ENCODE measurements at places on chromosomes 6 and 20. TPM values are rescaled to one million over a fixed set of nuclear protein-coding genes. Genes with fewer than 3 reads are reported as not detected.

DNA sequence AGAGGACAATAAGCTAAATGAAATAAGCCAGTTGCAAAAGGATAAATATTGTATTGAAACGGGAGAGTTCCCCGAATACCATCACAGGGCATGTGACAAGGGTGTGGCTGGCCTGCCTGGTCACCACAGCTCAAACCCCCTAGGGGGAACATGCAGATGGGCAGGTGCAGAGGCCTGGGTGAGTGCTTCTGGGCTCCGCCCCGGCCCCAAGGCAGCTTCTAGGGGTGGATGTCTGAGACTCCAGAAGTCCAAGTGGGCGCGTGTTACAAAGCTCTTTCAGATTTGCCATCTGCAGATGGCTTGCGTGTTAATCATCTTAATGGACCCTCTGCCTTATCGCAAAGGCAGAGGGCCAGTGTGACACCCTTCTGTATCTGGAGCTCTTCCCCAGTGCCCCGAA is 559.2 kb upstream of the IMPG1 start:
- DNase-seq: no peak

DNA sequence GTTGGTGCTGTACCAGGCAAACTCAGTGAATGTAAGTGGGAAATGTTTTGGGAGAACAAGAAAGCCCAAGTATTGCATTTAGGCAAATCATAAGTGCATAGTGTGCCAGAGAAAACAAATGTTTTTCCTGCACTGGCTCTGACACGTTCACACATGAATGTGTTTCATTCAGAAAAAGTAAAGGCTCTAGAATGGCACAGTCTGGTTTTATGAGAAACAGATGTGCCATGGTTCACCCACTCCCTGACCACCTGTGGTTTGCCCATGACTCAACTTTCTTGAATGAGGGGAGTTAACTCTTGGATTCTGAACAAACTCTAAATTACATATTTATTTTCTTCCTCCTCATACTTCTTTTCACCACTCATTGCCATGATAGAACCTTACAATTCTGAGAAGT is 126.9 kb downstream of the KCNQ5 start:
- peak; percentile 80 for DNase-seq

DNA sequence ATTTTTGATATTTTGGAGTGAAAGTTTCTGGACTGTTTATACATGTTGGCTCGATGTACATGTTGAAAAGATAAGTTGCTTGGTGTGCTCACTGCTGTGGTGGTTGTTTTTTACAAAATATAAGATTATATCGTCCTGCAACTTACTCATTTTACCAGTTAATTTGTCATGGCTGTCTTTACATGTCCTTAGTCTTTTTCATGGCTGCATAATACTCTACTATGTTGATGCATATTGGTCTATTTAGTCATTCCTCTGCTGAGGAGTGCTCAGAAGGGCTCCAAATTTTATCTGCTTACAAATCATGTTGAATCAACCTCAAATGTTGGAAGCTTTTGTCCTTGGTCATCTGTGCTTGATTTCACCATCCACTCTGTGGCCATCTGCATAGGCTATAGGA is 164.6 kb downstream of the BCKDHB start:
- DNase-seq: no peak

The HEY2 gene
- total RNA-seq: 8.5 TPM

GRCh38 chr20:45087814-45088213 is 13.1 kb downstream of the KCNS1 start:
- DNase-seq: no peak

DNA sequence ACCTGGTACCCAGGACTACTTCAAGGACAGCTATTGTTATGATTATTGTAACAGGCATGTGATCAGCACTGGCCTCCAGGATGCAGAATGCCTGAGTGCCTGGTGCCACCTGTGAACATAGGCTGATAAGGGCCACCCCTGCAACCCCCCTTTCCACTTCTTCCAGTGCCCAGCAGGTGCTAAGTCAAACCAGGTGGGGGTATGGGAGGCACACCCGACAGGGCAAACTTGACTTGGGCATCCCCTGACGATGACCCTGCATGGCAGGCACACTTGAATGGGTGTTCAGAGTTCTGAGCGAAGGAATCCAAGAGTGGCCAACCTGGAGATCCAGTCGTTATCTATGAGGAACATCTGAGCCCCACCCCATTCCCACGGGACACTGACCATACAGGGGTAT is 3.4 kb downstream of the ADA start:
- no peak for DNase-seq

DNA sequence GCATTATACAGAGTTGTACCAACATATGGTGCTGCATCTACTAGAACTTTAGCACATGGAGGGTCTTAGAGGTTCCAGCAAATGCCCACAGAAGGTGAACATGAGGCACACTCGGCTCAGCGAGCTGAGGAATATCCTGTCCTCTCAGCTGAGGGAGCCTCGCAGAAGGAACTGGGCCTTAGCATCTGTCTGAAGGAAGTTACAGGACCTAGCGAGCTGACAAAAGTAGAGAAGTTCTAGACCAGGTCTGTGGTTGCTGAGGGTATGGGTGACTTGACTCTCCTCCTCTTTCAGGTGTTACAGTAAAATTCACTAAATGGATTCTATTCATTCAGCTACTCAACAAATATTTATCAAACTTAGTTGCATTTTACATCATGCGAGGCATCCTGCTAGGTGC is 157.2 kb downstream of the ZDHHC14 start:
- no peak for DNase-seq

GRCh38 chr6:113383701-113384100 is 473.4 kb upstream of the MARCKS start:
- no peak for DNase-seq

DNA sequence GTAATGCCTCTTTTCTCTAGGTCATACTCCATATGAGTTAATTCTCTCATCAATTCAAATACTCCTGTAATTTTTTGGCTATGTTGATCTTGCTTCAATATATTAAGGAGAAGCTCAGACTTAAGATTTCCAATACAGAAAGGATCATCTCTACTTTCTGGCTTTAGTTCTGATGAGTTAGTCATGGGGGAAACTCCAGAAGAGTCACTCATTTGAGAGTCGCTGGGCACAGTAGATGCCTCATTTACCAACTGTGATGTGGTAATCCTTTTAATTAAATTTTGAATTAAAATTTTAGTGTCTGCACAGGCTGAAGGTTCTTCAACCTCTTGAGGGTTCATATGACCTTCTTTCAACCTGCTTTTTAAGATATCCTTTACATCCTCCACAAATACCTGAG is 38.5 kb downstream of the DST start:
- DNase-seq: no peak

All from SK-MEL-5 (cell line).